Breast epithelium (tissue), 4 donors: ENCODE measurements at places on chromosomes 5 and 9. TPM values are rescaled to one million over a fixed set of nuclear protein-coding genes. Genes with fewer than 3 reads are reported as not detected.
A peak's percentile ranks its signal among the peaks of the same experiment; 100 is the strongest.

- peak overlapping the region; percentile 28 for H3K4me3 ChIP-seq
- H3K4me1 ChIP-seq = no peaks in the 10 kb centered on the region
- no peak for DNase-seq
- no peaks in the 10 kb centered on the region for H3K36me3 ChIP-seq
Observed at GRCh38 chr9:84271531-84271900, 69.0 kb downstream of the SLC28A3 start.

DNA sequence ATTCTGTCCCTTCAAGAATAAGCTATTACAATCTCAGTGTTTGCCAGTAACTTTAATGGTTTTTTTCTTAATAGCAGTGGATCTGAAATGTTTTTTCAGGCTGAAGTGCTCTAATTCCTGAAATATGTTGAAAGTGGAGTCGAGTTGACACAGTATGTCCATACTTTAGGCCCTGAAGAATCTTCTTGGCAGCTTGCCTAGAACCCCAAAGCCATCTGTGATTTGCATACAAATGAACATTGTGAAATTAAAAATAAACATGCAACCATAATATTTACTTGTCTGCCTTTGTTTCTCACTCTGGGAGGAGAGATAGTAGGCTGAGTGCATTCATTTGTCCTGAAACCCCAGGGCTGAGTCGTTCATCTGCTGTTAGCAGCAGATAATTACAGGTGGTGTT is 152.7 kb downstream of the ADCY2 start:
- no peaks in the 10 kb centered on the region for H3K27me3 ChIP-seq
- no peak for DNase-seq
- no peak overlapping the region for H3K27ac ChIP-seq

DNA sequence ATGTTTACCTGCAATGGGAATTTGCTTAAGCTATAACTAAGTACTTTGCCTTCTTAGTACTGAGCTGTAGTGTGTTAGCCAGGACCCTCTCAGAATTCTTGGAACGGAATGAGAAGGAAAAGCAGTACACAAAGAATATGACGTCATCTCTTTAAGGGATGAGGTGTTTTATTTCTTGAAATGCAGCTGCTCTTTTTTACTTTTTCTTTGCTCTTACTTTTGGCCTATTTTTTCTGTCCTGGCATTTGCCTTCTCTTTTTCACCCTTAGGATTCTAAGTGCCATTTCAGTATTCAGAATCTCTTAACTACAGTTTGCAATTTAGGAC is 10.1 kb downstream of the KIF2A start:
- H3K4me3 ChIP-seq = no peak overlapping the region
- no peak for DNase-seq
- no peaks in the 10 kb centered on the region for H3K4me1 ChIP-seq
- no peaks in the 10 kb centered on the region for H3K27me3 ChIP-seq
- no peak overlapping the region for H3K27ac ChIP-seq

GRCh38 chr9:105269593-105269992 is 25.1 kb downstream of the SLC44A1 start:
- H3K4me1 ChIP-seq = no peaks in the 10 kb centered on the region
- H3K4me3 ChIP-seq = no peak overlapping the region
- H3K27me3 ChIP-seq = no peaks in the 10 kb centered on the region

- H3K4me1 ChIP-seq = no peaks in the 10 kb centered on the region
- no peaks in the 10 kb centered on the region for H3K36me3 ChIP-seq
- DNase-seq = no peak
- H3K27me3 ChIP-seq = no peaks in the 10 kb centered on the region
- no peak overlapping the region for H3K27ac ChIP-seq
Observed at GRCh38 chr5:115507681-115508080, 36.9 kb downstream of the FEM1C start.

Gene IRX2
- 26.2 TPM for total RNA-seq

Gene ARHGEF28
- total RNA-seq = 31.5 TPM

Gene SNCAIP
- 15.4 TPM for total RNA-seq

DNA sequence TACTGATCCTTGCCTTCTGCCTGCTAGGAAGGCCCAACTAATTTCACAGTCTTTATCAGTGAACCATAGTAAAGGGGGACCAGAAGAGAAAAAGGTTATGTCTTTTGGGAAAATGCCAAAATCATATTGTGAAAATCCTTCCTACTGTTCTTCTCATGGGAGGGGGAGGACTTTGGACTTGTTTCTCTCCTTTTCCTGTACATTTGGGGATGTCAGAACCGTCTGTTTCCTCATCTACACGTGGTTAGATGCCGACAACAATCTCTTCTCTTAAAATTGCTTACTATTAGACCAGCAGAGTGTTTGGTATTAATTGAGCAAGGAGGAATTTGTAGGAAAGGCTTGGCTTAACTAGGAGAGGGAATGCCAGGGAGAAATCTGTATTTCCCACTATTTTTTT is 77.2 kb downstream of the TMC1 start:
- H3K27ac ChIP-seq = no peak overlapping the region
- H3K4me1 ChIP-seq = no peaks in the 10 kb centered on the region
- no peak overlapping the region for H3K4me3 ChIP-seq
- no peak for DNase-seq

- H3K27me3 ChIP-seq = no peaks in the 10 kb centered on the region
- no peaks in the 10 kb centered on the region for H3K36me3 ChIP-seq
- DNase-seq = no peak
- H3K4me3 ChIP-seq = no peak overlapping the region
- no peak overlapping the region for H3K27ac ChIP-seq
- no peaks in the 10 kb centered on the region for H3K4me1 ChIP-seq
Observed at GRCh38 chr5:170466988-170467707, 36.7 kb upstream of the KCNIP1 start.

DNA sequence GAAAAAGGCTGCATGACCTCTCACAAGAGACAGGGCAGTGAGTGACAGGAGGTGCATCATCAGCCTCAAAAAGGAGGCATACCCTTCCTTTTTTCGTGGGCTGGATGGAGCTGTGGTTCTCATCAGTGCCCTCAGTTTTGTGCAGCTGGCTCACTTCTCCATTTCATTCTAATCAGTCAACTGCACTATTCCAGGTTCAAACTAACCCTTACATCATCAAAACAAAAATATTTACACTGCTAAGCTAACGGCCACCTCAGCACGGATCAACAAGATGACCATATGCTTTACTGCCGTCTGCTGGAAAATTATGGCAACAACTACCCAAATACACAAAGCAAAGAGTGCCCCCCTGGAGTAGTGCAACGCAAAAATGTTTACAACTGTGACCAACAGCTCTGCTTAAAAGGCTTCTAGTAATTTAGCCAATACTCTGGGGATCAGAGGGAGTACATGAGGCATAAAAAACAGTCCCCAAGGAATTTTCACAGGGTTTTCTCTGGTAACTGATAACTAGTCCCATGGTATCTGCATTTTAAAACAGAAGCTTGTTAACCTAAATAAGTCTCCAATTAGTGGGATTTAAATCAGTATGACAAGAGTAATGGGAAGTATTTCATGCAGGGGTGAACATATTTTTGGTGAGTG is 10.8 kb downstream of the KCNV2 start:
- no peak for DNase-seq
- no peaks in the 10 kb centered on the region for H3K36me3 ChIP-seq
- no peaks in the 10 kb centered on the region for H3K27me3 ChIP-seq
- no peak overlapping the region for H3K4me3 ChIP-seq

GRCh38 chr5:882253-883183 is 10.1 kb downstream of the BRD9 start:
- no peaks in the 10 kb centered on the region for H3K27me3 ChIP-seq
- no peak overlapping the region for H3K4me3 ChIP-seq
- H3K4me1 ChIP-seq = no peaks in the 10 kb centered on the region
- H3K27ac ChIP-seq = no peak overlapping the region
- DNase-seq = no peak
- H3K36me3 ChIP-seq = peaks cover 17% of the 10 kb centered on the region
